Stimulated activated CD4-positive, alpha-beta T cell treated with anti-CD3 and anti-CD28 coated beads, Interleukin-12 subunit alpha, Interleukin-12 subunit beta, amount 100 ng/mL, for 4 hours (primary cell): ENCODE measurements at places on chromosomes 7 and 10.

GRCh38 chr7:25615003-25615402, 386.7 kb upstream of the NPVF start:
- DNase-seq = no peak

DNA sequence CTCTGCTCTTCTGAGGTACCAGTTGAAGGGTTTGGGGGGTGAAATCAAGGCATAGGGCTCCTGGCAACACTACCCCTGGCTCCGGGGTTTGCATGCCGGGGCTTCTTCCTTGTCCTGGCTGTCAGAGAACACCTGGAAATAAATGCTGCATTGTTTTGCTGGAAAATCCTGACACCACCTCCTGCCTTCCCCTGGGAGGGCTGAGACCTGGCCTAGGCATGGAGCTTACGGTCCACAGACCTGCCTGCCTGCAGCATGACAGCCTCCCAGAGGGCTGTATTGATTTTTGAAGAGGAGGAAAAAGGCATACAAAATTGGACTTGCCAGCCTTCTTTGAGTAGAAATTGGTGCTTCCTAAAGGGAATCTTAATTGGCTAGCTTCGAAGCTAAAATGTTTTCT, 227.1 kb downstream of the MGMT start:
- no peak for DNase-seq

- DNase-seq = no peak
Observed at GRCh38 chr10:130711072-130711471, 574.9 kb downstream of the GLRX3 start.

GRCh38 chr7:91850455-91850854, 30.0 kb downstream of the MTERF1 start:
- DNase-seq = no peak

DNA sequence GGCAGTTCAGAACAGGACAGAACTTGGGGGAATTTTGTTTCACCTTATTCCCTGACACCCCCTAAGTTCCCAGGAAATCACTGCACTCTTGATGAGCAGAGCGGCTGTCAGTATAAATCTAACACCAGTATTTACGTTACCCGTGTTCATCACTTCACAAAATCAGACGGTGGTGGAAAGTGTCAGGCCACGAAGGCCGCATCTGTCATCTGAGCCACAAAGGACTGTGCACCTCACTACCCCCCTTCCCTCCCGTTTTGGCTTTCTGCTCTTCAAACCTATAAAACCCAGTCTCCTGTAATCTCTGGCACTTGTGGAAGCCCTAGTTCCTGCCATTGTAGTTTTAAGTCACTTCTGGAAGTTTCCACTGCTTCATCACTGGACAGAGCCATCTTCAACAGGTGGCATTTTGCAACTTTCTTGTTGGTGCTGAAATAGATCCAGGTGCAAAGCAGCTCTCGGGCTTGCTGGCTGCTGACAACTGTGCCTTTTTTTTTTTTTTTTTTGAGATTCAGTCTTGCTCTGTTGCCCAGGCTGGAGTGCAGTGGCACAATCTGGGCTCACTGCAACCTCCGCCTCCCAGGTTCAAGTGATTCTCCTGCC, 9.5 kb downstream of the ZFAND2A start:
- no peak for DNase-seq

DNA sequence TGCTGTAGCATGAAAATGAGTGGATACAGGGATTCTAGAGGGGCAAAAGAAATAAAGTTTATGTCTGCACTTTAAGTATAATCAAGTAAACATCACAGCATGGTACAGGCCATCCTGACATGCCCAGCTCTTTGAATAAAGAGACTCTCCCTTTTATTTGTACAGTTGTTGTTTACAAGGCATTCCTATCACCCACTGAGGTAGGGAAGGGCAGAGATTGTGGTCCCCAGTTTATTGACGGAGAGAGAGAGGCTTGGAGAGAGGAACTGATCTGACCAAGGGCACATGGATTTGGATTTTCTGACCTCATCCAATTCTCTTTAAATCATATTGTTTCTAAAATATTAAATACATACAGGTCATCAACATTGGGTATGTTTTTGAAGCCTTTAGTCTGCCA, 53.9 kb downstream of the TACC2 start:
- no peak for DNase-seq

DNA sequence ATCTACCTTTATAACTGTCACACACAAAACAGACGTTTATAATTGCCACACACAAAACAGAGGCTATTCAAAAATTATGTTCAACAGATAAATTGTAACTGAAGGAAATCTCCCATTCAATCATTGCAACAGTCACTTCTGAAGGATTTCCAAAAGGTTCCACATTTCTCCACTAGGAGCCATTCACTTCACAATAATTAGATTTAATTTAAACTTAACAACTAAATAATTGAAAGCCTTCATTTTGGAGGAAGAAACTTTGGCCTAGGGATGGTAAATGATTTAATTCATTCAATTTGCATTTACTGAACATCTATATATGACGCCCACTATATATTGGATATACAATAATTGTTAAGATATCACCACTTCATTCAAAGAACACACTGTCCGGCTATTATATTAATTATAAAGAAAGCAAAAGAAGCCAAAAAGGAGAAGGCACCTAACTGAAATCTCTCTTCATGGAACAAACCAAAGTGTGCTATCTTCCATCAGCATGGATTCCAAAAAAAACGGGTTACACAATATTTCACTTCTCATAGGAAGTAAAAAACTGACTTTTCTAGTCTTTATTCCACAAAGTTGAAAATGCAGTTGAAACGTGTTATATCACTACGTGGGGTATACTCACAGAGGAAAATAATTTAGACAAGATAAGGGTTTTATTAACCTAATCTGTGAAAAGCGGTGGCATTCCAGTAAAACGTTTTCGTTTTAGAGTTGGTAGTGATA, 1.7 kb downstream of the ATAD1 start:
- DNase-seq = no peak

- DNase-seq = no peak
Observed at GRCh38 chr10:33186150-33186549, 148.3 kb downstream of the NRP1 start.

- no peak for DNase-seq
Observed at GRCh38 chr10:110848106-110848505, 23.6 kb upstream of the PDCD4 start.

DNA sequence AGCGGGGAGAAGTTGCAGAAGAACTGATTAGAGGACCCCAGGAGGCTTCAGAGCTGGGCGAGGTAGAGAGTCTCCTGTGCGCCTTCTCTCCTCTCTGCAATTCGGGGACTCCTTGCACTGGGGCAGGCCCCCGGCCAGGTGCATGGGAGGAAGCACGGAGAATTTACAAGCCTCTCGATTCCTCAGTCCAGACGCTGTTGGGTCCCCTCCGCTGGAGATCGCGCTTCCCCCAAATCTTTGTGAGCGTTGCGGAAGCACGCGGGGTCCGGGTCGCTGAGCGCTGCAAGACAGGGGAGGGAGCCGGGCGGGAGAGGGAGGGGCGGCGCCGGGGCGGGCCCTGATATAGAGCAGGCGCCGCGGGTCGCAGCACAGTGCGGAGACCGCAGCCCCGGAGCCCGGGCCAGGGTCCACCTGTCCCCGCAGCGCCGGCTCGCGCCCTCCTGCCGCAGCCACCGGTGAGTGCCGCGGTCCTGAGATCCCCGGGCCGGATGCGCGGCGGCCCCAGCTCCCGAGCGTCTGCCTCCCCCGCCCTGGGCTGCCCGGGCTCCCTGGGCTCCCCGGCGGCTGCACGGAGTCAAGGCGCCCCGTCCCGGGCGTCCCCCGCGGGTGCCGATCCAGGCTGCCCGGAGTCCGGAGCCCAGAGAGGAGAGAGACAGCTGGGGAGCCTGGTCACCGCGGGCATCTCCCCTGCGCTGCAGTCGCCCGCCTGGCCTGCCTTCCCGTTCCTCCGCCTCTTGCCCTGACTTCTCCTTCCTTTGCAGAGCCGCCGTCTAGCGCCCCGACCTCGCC, at the start of gene PLAU:
PLAU (plus strand) TSS at position 369 of the 789 bp plus-strand sequence. CDS start 424 bp downstream, outside the sequence.
- DNase-seq = peak; percentile 33

DNA sequence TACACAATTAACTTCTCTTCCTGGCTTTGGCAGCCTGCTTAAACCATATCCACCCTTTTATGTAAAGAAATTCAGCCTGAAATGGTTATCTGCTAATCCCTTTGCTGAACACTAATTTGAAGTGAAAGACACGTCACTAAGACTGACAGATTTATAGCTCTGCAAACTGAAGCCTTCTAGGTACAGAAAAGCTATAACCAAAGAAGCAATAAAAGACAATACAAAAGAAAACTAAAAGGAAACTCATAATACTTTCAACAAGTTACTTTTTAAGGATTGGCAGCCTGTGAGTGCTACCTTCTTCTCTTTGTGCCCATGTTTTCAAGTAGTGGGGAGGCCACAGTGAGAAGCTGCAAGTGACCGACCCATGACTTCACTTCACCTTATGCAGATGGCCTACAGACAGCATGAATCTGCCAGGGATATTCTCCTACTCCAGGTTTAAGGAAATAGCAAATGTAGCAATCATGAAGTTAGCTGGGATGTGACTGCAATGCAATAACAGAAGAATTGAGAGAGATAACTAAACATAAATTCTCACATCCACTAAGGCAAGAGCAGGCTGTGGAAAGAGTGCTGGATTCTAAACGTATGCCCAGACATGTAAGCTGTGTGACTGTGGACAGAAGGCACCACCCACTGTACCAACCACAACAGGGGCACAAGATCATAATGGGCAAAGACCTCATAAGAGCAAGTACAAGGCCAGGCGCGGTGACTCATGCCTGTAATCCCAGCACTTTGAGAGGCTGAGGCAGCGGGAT, 10.7 kb upstream of the SPOCK2 start:
- DNase-seq = no peak

- no peak for DNase-seq
Observed at GRCh38 chr7:30363778-30364563, 79.6 kb downstream of the ZNRF2 start.

- DNase-seq = no peak
Observed at GRCh38 chr10:63707254-63707910, 186.2 kb downstream of the REEP3 start.

- no peak for DNase-seq
Observed at GRCh38 chr10:112213836-112214235, 30.3 kb upstream of the GPAM start.

- DNase-seq = no peak
Observed at GRCh38 chr7:121235201-121235600, 93.6 kb upstream of the WNT16 start.

- no peak for DNase-seq
Observed at GRCh38 chr10:14449293-14449815, 118.6 kb upstream of the FRMD4A start.

DNA sequence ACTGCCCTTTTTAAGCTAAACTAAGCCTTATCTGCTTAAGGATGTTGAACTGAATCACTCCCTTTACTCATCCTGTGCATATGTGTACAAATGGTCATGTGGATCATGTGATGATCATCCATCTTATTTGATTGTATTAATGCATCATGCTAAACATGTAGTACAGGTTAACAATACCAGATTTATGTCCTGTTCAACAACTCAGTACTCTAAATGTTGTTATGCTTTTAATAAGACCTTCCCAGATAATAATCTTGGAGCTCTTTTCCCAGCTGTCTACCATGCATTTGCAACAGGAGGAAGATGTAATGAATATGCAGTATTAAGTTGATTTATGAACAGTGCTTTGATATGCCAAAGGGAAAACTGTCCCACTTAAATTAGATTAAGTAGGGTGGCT, 318.0 kb downstream of the BICC1 start:
- no peak for DNase-seq

GRCh38 chr10:127354992-127355391, 158.6 kb upstream of the INSYN2A start:
- DNase-seq = no peak

GRCh38 chr7:33781796-33782195, 123.5 kb upstream of the BMPER start:
- DNase-seq = no peak

DNA sequence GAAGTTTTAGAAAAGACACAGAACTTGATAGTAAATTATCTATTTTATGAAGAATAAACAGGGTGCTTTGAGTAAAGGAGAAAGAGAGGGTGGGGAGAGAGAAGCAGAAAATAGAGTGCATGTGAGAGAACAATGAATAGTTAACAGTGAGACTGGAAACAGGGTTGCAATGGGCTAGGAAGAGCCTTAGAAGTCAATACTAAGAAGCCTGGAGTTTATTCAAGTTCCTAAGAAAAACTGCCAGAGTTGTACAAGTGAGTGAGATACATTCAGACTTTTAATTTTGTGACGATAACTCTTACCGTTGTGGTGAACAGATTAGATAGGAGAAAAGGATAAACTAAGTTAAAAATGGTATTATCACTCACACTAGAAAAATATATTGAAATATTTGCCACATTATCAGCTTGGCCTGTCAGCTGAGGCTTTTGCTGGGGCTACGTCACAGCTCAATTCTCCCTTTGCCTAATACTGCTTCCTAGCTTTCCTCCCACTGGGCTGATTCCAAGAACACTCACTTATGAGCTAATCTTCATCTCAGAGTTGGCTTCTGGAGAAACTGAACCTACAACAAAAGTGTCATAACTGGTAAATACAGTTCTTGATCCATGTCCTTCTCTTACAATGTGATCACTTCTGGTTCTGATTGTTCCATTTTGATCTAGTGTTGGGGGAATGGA, 92.7 kb downstream of the SEMA3D start:
- DNase-seq = no peak

DNA sequence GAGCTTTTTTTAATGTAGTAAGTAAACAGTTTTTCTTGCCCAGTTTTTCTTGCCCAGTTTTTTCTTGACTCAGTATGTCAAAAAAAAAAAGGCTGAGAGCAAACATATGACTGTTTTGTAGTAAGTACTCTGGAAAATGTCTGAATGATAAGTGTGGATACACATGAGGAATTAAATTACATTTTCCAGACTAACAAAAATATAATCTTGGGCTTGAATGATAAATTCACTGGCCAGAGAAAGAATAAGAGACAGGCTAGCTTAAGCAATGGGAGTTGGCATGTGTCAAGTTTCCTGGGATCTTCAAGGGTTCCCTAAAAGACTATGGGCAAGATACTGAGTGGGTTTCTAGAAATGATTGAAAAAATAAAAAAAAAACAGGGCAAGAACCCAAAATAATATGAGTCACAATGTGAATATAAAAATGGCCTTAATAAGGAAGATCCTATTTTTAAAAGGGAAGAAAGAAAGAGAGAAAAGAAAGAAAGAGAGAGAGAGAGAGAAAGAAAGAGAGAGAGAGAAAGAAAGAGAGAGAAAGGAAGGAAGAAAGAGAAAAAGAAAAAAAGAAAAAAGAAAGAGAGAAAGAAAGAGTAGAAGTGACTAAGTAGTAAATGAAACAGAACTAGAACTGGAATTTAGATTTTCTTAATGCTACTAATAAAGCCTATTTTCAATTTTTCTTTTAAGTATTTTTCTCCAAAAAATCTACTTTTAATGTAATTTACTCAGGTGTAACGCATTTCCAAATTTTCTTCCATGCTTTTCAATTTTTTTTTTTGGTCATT, 60.2 kb downstream of the TFPI2 start:
- DNase-seq = no peak

DNA sequence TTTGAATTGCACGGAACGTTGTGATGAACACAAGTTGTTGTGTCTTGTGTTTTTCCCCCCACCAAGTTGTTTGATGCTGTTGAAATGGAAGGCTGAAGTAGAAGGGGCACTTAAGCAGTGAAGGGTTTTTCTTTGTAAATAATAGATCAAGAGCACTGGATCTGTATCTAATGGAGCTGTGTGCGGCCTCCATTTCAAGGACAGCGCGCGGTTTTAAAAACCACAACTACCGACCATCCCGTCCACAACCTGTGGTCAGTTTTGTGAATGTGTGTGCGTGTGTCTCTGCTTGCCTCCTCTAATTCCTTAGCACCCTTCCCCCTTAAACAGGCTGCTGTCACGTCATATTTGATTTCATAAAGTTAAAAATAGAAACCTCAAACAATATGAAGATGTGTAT, 165.5 kb downstream of the TCF7L2 start:
- DNase-seq = no peak
